ENCODE measurements at places on chromosomes 4 and X.

DNA sequence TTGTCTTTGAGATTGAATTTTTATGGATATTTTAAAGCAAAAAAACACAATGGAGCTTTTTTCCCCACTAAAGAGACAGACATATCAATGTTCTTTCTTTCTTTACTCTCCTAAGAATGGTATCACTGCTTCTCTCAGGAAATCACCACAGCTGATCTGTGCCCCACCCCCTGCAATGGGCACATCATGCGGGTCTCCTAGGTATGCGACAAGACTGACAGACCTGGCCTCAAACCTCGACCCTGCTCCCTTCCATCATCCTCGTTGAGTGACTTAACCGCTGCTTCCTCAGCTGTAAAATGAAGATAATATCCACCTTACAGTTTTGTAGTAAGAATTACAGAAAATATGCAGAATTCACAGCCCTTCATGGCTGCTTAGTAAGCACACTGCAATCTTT, 58.3 kb downstream of the LEF1 start:
- DNase-seq: no peak

- DNase-seq: peak; percentile 88
Measured at GRCh38 chrX:41389311-41389888, 55.4 kb downstream of the DDX3X start.

GRCh38 chr4:83831588-83831987, 295.7 kb downstream of the GPAT3 start:
- no peak for DNase-seq

DNA sequence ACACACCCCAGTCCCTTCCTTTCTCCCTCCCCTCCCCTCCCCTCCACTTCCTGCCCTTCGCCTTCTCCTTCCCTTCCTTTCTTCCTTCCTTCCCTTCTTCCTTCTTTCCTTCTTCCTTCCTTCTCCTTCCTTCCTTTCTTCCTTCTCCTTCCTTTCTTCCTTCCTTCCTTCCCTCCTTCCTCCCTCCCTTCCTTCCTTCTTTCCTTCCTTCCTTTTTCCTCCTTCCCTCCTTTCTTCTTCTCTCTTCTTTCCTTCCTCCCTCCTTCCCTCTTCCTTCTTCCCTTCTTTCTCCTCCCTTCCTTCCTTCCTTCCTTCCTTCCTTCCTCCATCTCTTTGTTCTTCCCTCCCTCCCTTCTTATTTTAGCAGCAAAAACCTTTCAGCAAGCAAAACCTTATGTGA, 162.1 kb downstream of the EFNB1 start:
- DNase-seq: no peak

DNA sequence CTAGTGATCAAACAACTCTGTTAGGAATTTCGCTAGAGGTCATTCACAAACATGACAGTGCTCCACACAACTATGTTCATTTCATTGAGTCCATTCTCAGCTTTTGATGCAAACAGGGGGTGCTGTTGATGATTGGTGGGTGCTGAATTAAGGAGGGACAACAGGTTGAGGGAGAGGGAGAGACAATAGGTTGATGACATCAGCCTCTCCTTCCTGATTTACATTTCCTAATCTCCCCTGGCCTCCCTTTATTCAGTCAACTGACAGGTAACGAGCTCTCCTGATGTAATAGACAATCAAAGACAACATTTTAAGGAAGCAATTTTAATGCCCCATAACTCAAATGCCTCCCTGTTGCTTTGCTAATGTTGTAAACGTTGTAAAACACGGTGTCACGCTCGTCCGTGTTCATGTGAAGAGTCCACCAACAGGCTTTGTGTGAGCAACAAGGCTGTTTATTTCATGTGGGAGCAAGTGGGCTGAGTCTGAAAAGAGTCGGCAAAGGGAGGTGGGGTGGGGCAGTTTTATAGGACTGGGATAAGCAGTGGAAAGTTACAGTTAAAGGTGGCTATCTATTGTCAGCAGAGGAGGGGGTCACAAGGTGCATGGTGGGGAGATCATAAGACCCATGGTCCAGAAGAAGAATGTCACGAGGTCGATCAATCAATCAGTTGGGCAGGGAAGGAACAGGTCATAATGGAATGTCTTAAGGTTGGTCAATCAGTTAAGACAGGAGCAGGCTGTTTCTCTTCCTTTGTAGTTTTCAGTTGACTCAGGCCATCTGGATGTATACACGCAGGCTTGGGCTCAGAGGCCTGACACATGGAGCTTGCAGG, 4.8 kb upstream of the GAR1 start:
- peak; percentile 57 for DNase-seq

- no peak for DNase-seq
Measured at GRCh38 chr4:53987761-53988171, 76.6 kb downstream of the CHIC2 start.

- DNase-seq: peak; percentile 53
Measured at GRCh38 chr4:159104694-159105414, 2.0 kb downstream of the RAPGEF2 start.

- DNase-seq: no peak
Measured at GRCh38 chr4:184074677-184075388, 142.8 kb downstream of the ENPP6 start.

DNA sequence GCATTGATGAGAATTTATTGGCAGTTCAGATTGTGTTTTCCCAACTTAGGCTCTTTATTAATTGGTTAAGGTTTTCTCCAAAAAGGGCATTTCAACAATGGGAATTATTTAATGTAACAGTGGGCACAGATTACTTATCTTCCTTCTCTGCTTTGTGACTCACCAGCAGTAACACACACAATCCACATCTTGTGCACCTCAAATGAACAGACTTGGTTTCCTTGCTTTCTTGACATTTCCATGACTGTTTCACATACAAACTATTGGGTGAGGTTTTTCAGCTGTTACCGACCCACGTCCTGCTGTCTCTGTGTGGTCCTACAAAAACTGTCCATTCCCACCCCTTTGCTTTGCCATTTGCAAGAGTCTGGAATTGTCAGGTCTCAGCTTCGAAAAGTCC, 38.1 kb downstream of the CCNI start:
- DNase-seq: no peak

All from colonic mucosa (tissue), 4 donors.